HAP-1 (cell line): ENCODE measurements at places on chromosomes 13 and 19.

- DNase-seq: no peak
Observed at GRCh38 chr13:109941951-109942350, 155.6 kb upstream of the IRS2 start.

GRCh38 chr13:64753233-64754000 is 2476.7 kb downstream of the PCDH9 start:
- DNase-seq: no peak

DNA sequence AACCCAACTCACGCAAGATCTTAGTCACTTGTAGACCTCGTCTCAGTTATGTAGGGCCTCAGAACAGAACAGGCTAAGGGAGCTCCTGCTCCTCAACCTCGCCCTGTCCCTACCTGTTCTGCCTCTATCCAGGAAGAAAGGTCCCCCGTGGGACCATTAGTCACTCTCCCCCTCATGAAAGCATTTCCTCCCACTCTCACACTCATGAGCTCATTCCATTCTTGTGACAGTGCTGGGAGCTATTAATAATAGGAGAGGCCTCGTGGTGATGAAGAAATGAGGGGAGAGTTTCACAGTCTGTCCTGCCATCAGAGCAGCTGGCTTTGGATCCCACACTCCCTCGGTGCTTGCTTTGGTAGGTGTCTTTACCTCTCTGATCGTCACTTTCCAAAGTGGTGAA is 10.2 kb downstream of the PPP2R1A start:
- no peak for DNase-seq

GRCh38 chr13:54742984-54743383 is 1714.4 kb downstream of the OLFM4 start:
- DNase-seq: no peak

DNA sequence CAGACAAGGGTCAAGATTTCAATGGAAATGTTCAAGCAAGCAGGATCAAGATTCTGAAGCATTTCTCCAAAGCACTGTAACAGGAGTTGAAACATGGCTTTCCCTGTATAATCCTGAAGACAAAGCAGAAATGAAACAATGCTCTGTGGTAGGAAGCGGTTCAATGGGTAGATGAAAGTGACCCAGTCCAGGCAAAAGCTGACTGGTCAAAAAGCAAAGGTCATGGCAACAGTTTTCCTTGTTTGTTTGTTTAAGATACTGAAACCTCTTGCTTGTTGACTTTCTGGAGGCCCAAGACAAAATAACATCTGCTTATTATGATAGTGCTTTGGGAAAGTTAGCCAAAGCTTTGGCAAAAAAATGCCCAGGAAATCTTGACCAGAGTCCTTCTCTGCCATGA is 1343.9 kb upstream of the PCDH9 start:
- DNase-seq: no peak

GRCh38 chr13:77480066-77480465 is 55.4 kb upstream of the SCEL start:
- DNase-seq: no peak

DNA sequence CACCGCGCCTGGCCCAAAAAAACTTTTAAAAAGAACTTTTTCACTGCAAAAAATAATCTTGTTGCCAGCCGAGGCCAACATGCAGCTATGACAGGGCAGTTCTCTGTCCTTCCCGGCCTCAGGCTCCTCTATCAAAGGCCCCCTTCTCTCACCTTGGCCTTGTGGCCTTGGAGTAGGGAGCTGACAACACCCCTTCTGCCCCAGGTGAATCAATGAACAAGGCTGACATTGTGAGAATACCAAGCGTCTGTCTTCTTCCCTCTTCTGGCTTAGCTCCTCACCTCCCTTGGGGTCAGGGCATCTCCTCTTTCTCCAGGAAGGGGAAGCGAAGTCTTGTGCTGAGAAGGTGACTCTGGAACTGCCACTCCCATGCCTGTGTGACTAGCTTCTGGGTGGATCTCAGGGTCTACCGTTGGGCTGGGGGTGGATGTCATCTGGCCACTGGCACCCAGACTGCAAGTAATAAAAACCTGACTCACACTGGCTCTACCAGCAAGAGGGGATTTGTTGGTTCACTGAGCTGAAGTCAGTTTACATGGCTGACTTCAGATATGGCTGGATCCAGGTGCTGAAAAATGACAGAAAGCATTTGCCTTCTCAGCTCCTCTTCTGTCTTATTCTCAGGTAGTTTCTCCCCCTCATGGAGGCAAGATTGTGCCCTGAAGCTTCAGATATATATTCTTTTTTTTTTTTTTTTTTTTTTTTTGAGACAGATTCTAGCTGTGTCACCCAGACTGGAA is 6.3 kb downstream of the C19orf38 start:
- no peak for DNase-seq

GRCh38 chr19:8880868-8881488 is 48.8 kb downstream of the MBD3L1 start:
- no peak for DNase-seq

- no peak for DNase-seq
Observed at GRCh38 chr13:35839806-35840205, 291.4 kb downstream of the DCLK1 start.

DNA sequence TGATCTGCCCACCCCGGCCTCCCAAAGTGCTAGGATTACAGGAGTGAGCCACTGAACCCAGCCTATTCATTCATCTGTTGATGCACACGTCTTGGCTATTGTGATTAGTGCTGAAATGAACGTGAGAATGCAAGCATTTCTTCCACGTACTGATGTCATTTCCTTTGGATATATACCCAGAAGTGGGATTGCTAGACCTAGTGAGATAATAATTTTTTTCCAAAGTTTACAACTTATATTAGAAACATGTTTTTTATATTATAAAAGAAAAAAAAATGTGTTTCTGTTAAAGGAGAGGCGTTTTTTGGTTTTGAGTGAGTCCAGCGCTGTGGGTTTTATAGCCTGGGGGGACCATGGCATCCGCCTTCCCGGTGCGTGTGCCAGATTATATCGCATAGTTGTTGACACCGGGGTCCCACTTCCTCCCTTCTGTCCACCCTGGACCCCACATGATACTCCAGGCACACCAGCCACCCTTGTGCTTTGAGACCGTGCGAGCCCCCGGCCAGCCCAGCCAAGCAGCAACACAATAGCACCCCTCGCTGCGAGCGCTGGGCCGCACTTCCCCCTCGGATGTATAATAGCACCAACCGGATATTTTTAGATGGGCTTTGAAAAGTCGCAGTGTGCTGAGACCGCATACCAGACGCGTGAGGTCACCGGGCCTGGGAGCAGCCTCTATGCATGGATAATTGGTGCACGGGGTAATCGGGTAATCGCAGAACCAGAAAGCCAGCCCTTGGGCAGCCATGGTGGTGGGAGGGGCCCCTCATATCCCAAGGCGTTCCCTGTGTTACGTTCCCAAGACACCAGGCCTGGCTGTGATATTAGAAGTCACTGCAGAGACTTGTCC is 59.6 kb downstream of the MYO9B start:
- peak; percentile 91 for DNase-seq

DNA sequence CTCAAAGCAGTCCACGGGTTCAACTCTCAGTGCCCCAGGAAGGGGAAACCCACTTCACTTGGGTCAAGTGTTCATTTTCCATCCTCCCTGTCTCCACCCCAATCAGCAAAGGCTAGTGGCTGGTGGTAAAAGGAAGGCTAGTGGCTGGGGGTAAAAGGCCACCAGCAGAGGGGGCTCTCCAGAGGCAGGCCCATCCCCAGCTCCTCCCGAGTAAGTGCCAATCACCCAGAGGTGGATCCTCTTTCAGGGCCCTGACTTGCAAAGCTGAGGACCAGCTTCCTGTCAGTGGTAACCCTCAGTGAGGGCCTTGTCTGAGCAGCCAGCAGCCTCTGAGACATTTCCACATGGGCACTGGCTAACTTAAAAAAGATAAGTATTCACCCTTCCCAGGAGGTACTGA is 22.0 kb upstream of the TPT1 start:
- no peak for DNase-seq

DNA sequence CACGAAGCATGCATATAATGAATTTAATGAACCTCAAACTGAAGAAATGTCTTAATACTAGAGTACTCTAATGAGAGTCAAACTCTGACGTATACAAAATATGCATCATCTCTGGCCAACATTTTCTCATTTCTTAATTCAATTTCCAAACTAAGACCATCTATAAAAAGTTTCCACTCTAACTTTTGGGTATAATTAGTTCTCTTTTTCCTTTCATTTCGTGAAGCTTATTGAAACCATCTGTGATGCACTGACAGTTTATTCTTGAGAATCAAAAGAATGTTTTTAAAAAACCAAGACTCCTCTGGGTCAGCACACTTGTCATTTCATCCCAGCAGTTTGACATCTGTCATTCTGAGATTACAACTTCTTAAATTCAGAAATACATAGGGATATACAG is 90.0 kb downstream of the CAB39L start:
- DNase-seq: no peak

- DNase-seq: no peak
Observed at GRCh38 chr13:109751477-109751876, 34.9 kb downstream of the IRS2 start.

DNA sequence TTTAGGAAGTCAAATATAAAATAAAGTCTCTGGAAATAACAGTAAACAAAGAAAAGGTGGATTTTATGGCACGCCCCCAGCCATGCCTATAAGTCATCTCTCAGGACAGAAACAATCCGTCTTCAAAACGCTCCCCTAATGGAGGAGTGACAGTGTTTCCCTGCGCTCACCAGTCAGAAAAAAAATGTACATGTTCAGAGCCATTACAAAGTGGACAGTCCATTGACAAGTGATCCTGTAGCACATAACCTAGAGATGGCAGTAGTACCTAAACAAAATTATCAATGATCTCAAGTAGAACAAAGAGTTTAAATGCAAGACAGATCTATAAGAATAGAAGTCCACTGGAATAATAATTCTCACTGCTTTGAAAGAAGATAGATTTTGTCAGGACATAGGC is 891.7 kb upstream of the MIR17HG start:
- no peak for DNase-seq

- DNase-seq: no peak
Observed at GRCh38 chr13:41220401-41220800, 26.0 kb upstream of the KBTBD7 start.

DNA sequence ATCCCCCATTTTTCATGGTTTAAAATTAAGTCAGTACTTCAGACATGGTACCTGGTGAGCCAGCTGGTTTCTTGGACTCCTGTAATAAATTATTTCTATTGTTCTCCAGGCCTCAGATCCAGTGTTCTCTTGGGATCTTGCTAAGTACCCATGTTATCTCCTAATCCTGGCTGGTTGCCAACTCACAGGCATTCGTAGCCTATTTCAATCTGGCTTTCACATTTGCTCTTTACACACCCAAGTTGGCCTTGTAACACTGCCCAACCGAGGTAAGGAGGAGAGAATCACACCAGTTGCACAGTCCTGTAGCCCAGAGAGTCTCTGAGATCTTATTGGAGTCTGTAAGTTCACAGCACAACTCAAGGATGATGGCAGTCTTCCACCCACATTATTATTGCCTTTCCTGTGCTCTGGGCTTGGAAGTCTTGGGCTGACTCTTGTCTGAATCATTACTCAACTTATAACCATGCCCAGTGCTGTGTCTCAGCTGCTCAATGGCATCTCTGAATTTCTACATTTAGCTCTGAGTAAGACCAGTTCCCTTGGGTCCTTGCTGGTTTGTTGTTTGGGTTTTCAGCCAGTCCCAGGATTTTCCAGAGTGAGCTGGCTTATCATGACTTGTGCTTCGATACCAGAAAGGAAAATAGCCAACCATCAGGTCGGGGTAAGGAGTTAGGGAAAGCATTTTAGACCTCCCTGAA is 76.6 kb upstream of the KLF12 start:
- DNase-seq: no peak

GRCh38 chr13:31276421-31276820 is 76.6 kb downstream of the B3GLCT start:
- no peak for DNase-seq

DNA sequence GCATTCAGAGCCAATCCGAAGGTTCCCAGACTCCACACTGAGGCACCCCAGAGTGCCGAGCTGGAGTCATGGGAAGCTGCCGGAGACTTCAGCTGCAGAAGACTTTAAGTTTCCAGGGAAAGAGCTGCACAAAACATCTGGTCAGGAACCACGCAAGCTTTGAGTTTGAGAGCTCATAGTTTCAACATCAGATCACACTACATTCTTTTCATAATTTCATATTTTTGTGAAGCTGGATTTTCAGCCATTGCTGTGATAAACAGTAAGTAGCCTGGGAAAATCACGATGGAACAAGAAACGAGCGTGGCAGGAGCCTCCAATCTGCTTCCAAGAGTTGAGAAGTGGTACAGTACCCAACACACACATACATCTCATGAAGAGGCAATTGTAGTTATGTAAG is 25.5 kb upstream of the ATP12A start:
- DNase-seq: no peak

DNA sequence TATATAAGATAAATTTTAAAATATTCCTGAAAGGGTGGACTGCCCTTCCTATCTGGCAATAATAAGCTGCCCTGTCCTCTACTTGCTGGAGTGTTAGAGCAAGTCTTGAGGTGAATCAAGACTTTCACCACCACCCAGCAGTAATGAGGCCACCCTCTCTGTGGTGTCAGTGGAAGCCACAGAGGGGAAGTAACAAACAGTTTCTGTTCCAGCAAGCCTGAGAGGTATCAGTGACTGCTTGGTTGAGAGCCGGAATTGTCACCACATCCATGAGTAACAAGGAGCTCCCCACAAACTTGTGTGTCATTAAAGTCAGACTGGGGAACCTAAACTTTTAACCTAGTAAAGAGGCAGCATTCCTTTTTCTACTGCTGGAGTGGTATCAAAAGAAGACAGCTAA is 532.7 kb upstream of the SPRY2 start:
- no peak for DNase-seq

DNA sequence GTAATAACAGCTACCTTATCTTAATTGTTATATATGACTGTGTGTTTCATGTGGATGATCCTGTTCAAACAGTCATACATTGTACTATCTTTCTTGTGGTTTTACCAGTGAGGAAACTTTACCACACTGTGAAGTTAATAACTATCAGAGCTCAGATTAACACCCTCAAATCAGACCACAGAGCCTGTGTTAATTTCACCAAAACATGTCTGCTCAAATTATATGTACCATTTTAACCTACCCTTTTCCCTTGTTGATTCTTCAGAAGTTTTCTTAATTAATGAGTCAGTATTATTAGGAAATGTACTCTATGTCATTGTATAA is 1.8 kb upstream of the ZNF331 start:
- DNase-seq: no peak

GRCh38 chr19:13010038-13010991 is 15.0 kb downstream of the NFIX start:
- DNase-seq: no peak

DNA sequence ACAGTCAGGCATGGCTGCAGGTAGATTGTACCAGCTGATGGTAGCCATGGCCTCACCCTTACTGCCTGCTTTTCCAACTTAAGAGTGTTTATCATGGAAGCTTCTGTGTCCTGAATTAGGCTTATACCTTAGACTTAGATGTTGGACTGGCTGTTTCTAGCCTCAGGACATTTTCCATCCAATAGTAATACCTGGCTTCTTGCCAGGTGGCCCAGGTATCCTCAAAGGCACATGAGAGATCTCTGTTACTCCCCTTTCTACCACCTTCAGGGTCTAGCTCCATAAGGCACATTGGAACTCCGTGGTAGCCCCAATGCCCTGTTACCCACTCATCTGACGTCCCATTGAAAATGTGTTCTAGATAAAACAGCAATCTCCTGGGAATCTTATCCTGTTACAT is 407.5 kb downstream of the SPRY2 start:
- DNase-seq: no peak

- DNase-seq: no peak
Observed at GRCh38 chr19:4764393-4764660, 27.2 kb upstream of the FEM1A start.
